ENCODE measurements at places on chromosomes 3 and 15.

DNA sequence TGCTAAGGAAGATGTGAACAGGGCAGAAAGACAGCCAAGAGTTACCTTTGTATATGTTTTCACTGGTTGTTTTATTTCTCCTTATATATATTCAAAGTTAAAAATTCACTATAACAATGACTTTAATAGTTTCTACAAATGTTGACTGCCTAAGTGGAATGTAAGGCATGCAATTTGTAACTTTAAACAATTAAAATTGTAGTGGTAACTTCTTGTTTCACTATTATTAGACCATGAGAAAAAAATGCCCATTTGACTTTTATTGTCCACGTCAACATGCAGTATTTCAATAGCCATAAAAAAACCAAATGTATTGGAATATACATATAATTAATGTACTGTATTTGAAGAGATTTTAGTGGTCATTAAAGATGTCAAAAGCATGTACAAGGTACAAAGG, 340.7 kb upstream of the CBLB start:
- no peak for DNase-seq

GRCh38 chr3:26505399-26505798, 117.2 kb upstream of the LRRC3B start:
- no peak for DNase-seq

- peak; percentile 38 for DNase-seq
Observed at GRCh38 chr3:89107461-89108290, at the start of gene EPHA3. Gene EPHA3 (plus strand): TSS chr3:89107621. CDS start chr3:89107749, 128 bp downstream.

GRCh38 chr3:141346007-141346406, 22.3 kb upstream of the ZBTB38 start:
- DNase-seq = no peak

DNA sequence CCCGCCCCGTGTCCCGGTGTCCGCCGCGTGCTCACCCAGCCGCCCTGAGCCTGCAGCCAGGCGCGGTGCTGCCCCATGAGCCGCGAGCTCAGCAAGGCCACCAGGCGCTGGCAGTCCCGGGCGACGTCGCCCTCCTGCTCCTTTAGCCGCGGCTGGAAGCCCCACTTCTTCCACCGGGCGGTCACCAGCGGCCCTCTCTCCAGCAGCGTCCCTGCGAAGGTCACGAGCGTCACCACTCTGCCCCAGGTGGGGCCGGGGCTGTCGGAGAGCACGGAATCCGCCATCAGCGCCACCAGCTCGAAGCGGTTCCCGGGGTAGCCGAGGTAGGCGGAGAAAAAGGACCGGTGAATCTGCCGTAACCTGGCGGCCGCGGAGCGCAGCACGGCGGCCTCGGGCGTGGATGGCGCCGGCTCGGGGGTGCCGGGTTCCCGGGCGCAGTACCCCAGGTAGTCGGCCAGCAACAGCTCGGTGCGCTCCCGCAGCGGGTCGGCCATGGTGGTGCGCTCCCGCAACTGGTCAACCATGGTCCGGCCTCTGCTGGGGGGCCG, 298 bp downstream of the BCL2L10 start:
- peak; percentile 64 for DNase-seq

GRCh38 chr3:57825116-57825515, 69.0 kb downstream of the SLMAP start:
- DNase-seq = no peak

DNA sequence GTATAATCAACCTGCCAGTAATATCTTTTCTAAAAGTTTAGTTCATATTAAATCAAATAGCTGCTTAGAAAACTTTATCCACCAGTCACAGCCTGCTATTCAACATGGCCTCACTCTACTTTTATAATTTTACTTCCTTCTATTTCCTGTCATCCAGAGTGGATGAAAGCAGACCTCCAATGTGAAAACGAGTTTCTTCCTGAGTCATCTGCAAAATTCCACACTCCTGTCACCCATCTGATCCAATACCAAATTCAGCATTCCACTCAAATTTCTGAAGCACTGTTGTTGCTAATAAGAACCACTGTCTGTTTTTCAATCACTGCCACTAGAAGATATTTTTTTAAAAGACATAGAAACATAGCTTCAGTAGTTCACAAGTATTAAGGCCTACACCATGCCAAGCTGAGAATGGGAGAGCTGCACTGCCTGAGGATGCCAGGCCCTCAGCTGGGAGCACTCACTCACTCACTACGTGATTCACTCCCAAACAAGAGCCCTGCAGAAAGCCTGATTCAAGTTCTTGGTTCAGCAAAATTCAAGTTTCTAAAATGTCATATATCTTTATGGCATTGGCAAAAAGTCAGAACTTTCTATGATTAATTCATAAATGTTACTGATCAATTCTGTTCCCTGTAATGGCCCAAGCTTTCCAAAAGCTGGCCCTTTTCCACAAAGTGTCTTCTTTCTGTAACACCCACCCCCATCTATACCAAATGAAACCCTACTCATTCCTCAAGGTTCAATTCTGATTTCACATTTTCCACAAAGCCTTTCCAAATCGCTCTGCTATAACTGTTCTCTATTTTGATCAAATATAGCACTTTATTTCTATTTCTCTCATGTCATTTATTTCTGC, 82.9 kb downstream of the FSIP1 start:
- no peak for DNase-seq

GRCh38 chr15:95086531-95087252, 855.3 kb downstream of the MCTP2 start:
- DNase-seq = no peak

- DNase-seq = no peak
Observed at GRCh38 chr15:59301527-59301926, 71.1 kb downstream of the MYO1E start.

- no peak for DNase-seq
Observed at GRCh38 chr3:114421204-114421603, 127.4 kb downstream of the TIGIT start.

DNA sequence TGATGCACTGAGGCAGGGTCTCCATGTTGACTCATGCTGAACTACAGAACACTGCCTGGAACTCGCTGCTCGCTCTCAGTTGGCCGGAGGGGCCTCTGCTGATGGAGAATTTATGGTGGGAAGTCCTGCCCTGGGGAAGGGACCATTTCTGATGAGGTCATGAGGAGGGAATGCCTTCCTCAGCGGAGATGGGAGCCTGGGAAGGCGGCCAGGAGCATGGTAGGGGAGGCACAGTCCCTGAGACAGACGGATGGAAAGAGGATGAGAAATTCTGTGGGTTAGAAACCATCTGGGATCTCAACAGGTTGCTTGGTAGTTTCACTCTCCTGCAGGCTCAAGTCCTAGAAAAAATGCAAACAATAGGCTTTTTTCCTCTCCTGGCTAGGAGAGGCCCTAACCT, 56.8 kb upstream of the TPM1 start:
- no peak for DNase-seq

DNA sequence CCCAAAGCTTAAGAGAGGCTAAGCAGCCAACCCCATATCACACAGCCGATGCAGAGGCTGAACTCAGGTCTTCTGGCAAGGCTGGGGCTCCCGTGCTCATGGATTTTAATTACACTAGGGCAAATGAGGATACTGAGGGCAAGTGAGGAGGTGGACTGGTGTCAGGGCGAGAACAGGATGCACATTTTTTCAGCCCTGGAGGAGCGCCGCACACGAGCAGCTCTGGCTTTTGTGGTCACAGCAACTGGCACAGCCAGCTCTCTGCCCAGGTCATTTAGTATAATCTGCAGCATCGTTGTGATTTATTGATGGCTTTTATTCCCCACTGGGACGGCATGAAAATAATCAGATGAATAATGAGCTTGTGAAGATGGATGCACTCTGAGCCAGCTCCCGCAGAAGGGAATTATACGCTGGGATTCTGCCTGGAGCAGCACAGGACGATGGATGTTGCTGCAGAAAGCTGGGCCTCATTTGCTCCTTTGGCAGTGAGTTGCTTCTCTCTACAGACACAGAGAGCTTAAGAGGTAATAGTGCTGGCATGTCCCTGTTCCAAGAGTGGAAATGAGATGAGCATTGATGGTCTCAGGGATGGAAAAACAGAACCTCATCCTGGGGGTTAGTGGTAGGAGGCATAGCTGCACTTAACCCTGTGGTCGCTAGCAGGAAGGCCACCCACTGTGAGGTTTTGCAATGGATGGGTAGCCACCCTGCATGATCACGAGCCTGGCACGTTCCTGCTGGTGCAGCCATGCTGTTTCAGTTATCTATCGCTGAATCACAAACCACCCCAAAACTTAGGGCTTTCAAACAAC, 135.4 kb downstream of the UACA start:
- no peak for DNase-seq

- no peak for DNase-seq
Observed at GRCh38 chr3:127408684-127409420, 121.0 kb upstream of the PRR20G start.

DNA sequence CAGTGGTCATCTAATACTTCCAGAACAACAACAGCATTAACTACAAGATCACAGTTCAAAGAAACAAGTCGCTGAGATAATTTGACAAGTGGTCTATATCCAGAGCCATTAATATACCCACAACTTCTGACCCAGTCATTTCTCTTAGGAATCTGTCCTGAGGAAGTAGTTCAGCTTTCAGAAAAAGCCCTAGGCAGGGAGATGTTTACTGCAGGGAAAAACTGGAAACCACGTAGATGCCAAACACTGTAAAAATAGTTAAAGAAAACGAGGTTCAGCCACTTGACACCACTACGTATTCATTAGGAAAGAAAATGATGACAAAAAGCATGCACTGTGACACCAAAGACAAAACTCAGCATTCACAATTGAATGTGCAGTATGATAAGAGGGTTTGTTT, 22.3 kb upstream of the CDCP1 start:
- no peak for DNase-seq

GRCh38 chr3:134610432-134611385, 40.1 kb downstream of the KY start:
- no peak for DNase-seq

DNA sequence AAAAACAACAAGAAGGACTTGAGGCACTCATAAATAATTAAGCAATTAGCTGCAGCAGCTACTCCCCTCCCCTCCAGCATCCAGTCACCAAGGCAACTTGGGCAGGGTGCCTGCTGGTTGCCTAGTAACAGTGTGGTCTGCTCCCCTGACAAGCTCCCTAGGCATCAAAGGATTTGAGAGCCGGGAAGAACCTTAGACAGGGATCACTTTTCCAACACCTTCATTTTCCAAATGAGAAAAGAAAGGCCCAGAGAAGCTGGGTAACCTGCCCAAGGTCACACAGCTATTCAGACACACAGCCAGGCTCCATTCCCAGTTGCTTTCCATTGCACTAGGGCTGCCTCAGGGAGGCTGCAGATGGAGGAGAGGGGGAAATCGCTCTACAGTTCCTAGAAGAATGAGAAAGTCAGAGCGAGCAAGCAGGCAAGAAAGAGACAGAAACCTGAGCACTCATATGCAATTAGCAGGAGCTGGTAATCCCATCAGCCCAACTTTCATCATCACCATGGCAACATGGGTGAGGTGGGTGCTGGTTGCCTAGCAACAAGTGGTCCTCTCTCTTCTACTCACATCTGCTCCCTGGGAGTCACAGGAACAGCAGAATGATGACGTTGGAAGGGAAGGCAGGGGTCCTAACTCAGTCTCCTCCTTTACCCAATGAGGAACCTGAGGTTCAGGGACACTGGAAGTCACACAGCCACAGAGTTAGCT, 3.6 kb upstream of the EIF4E3 start:
- DNase-seq = no peak

- no peak for DNase-seq
Observed at GRCh38 chr3:115725800-115726199, 102.5 kb downstream of the GAP43 start.

GRCh38 chr3:186976837-186977750, 46.8 kb downstream of the ST6GAL1 start:
- no peak for DNase-seq

GRCh38 chr3:39276746-39277145, 3.1 kb downstream of the CX3CR1 start:
- DNase-seq = no peak

DNA sequence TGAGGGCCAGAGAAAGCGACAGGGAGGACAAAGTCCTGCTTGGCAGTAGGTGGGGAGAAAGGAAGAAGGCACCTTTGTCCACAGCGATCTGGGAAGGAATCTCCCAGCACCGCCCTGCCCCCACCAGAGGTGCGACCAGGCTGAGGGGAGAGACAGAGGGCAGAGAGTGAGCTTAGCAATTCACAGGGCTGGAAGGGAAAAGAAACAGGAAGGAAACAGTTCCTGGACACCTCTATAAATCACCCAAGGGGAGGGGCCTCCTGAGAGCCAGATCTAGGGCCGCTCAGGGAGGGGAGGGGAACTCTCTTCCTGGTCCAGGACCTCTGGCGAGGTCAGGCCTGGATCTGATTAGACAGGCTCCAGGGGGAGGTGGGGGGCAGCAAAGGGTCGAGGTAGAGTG, 35.4 kb downstream of the RNU5B-1 start:
- no peak for DNase-seq

GRCh38 chr15:33639978-33640377, 328.3 kb upstream of the CHRM5 start:
- no peak for DNase-seq

GRCh38 chr3:177746337-177746933, 549.2 kb upstream of the TBL1XR1 start:
- no peak for DNase-seq

DNA sequence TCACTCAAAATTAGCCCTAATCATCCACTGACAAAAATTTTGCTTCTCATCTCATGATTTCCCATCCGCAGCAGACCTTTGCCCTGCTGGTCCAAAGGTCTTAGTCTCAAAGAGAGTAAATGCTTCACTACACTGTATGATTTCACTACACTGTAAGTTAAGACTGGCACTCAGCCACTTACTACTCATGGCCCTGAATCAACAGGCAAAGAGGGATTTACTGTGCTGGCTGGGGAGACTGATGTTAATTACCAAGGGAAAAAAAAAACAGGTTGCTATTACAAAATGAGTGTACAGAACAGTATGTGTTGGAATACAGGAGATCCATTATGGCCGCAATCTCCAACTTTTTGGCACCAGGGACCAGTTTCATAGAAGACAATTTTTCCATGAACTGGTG, 214.8 kb downstream of the ZMAT3 start:
- DNase-seq = no peak

GRCh38 chr3:122353215-122353614, 28.2 kb downstream of the CSTA start:
- DNase-seq = no peak

DNA sequence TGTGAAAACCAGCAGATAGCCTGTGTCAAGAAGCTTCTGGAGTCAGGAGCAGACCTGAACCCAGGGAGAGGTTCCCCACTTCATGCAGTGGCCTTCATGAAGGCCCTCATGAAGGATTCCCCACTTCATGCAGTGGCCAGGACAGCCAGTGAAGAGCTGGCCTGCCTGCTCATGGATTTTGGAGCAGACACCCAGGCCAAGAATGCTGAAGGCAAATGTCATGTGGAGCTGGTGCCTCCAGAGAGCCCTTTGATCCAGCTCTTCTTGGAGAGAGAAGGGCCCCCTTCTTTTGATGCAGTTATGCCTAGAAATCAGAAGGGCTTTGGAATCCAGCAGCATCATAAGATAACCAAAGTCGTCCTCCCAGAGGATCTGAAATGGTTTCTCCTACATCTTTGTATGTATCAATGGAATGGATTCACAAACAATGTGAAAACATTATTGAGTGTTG, 103.9 kb upstream of the CHD2 start:
- no peak for DNase-seq

DNA sequence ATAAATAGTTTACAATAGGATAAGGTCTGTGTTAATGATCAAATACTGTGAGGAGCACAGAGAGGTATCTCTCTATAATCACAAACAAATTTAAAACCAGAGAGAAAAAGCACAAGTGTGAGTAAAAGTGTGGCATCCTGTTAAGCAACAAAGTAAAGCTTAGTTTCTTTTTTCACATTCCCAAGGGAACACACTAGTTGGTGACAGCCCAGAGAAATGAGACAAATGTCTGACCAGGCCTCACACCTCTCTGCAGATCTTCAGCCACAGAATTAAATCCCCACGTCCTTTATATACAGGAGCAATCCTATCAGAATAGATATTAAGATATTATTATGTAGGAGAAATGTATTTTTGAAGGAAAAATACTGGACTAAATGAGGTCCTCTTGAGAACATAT, 2.7 kb downstream of the FBN1 start:
- no peak for DNase-seq

Measured in activated T-cell treated with anti-CD3 and anti-CD28 coated beads, Interleukin-2, amount 50 U/mL, for 1 hour (primary cell).